ENCODE measurements at places on chromosomes 1 and 21.

GRCh38 chr1:18394563-18395156 is 86.1 kb upstream of the KLHDC7A start:
- no peak for DNase-seq

DNA sequence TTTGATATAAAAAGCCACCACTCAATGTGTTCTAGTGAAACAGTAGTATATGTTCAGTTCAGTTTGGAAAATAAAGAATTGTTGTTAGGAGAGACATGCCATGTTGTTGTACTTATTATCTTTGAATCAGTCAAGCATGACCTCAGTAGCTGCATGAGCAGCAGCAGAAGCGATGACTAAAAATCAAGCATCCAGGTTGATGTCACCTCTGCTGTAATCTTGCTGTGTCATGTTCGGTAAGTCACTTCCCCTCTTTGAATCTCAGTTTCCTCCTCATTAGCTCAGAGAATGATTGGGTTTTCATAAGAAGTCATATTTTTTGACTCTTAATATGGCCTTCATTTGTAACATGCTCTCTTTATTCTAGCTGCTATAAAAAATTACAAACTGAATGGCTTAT is 428.4 kb upstream of the B3GALT2 start:
- no peak for DNase-seq

- no peak for DNase-seq
These were observed 1.2 kb downstream of the ATP2B4 start for GRCh38 chr1:203627851-203628200.

- DNase-seq, result no peak
These were observed 40.9 kb downstream of the PDPN start for GRCh38 chr1:13624526-13624925.

- no peak for DNase-seq
These were observed 2084.5 kb downstream of the MRPL39 start for GRCh38 chr21:23522751-23523150.

GRCh38 chr1:10635992-10636391 is 160.5 kb downstream of the CASZ1 start:
- DNase-seq, result no peak

GRCh38 chr1:235938709-235939479 is 72.2 kb upstream of the LYST start:
- DNase-seq, result no peak

DNA sequence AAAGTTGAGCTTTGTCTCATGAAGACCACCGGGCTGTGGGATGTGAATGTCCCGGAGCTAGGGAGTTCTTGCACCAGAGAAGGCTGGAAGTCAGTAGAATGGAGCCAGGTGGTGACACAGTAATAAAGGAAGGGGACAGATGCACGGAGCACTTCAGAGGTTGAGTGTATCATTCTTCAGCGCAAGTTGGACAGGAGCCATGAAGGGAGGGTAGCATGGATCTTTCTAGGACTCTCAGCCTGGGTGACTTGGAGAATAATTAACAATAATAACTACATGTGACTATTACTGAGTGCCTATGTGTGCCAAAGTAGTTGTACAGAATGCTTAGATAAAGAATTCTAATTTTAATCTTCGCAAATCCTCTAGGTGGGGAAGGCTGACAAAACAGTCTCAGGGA is 258.7 kb upstream of the AJAP1 start:
- no peak for DNase-seq

GRCh38 chr1:185373813-185374529 is 56.9 kb upstream of the IVNS1ABP start:
- DNase-seq, result no peak

- no peak for DNase-seq
These were observed 523.9 kb downstream of the LMO4 start for GRCh38 chr1:87852410-87853161.

DNA sequence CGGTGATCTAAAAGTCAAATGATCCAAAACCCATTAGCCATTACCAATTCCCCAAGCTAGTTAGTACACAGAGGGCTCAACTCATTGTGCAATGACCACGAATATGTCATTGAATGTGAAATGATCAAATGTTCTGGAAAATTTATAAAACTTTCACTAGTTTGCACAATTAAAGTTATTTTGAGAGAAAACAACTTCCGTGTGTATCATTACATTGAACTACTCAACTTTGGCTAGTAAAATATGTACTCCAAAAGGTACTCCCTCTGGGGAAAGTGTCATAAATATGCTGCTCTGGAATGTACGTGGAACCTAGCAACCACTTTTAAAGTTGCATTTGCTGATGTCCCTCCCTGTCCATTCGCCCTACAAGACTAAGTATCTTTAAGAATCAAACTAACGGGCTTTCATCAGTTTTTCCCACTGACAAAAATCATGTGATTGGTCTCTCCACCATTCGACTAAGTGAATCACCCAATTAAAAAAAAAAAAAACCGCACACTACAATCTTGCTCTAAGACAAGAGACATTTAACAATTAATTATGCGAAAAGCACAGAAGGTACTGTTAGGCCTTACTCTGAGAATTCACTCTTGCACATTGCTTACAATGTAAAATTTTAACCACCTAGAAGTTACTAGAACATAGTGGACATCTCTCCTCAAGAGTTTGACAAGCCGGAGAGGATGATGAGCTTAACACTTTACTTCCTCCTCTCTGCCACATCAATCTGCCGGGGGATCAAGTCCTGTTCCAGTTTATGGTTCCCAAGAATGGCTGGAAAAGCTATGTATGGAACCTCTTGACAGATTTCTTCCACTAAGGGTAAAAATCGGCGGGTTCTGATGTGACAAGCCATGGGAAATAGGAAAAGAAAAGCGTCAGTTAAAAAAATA is 1.2 kb downstream of the ACBD3 start:
- no peak for DNase-seq

Data from right hindlimb (tissue), 1 donor.